ENCODE measurements at places on chromosomes 13 and 19. TPM values are rescaled to one million over a fixed set of nuclear protein-coding genes. Genes with fewer than 3 reads are reported as not detected.

- DNase-seq, result no peak
Observed at GRCh38 chr13:95793781-95794180, 116.8 kb downstream of the DNAJC3 start.

Gene FGF22
- total RNA-seq, result not detected

- DNase-seq, result no peak
Observed at GRCh38 chr13:22106058-22106457, 435.2 kb downstream of the FGF9 start.

Gene DPF1
- 6.9 TPM for total RNA-seq

DNA sequence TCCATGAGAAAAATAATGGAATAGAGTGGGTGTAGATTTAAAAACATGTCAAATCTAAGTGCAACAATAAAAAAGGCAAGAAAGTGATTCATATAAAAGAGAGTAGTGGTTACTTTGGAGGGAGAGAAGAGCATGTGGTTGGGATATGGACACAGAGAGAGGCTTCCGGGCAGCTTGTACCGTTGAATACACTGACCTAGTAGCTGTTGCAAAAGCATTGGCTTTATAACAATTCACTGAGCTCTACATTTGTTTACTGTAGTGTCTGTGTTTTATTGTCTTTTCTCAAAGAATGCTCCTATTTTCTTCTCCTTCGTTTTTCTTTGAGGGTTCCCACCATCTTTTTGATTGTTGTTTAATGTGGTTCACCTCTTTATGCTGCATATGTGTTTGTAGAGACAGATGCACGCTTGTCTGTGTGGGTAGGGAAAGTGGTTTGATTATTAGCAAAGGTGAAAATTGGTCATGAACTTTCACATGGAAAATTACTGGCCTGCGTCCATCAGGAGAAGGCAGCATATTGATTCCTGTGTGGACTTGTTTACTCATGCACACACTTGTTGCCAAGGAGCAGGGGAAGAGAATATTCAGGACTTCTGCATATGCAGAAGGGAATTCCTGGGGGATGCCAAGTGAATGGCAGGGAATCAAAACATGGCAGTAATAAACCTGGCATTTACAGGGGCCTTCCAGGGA lies 29.9 kb upstream of the IRS2 start:
- DNase-seq, result peak; percentile 54

Gene LRRC4B
- total RNA-seq, result 1.1 TPM

DNA sequence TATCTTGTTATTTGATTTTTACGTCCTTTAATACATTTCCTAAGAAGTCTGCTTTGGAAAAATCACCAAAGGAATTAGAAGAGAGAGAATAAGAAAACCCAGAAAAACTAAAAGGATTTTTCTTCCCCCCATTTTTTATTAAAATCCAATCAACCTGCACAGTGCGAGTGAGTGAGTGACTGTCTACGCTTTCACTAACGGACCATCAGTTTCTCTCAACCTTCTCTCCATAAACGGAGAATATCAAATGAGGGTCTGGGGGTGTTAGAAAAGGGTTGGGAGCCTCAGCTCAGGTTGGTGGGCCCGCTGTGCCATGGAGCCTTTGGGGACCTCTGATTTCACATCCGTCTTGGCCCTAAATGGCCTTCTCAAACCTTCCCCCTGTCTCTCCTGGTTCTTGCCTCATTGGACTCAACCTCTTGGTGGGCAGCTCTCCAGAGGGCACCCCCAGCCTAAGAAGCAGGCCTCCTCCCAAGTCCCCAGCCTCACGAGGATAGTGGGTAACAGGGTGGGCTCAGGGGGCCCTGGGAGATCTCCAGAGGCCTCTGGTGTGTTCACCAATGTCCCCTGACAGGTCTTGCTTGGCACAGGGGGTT lies 763 bp upstream of the LRP3 start:
- DNase-seq, result no peak

- no peak for DNase-seq
Observed at GRCh38 chr13:86476656-86477055, 677.4 kb upstream of the SLITRK6 start.

GRCh38 chr19:42230571-42230970 lies 10.5 kb downstream of the ZNF526 start:
- DNase-seq, result no peak

Gene FAM124A
- 0.20 TPM for total RNA-seq

DNA sequence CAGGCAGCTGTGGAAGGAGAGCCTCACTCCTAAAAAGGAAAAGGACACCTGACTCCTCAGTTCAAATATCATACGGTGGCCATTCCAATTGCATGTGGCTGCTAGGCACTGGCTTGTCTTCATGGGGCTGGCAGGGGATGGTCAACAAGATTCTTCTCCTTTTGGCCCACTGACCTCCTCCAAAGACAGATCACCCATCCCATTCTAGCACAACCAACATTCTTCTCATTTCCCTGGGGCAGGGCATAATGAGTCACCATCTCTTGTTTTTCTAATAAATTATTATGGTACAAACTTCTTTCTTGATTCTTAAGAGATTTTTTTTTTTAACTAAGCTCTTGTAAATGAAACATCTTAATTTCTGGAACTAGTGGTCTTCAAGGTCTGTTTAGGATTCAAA lies 136.7 kb upstream of the NBEA start:
- no peak for DNase-seq

GRCh38 chr13:39985071-39985470 lies 329.6 kb downstream of the COG6 start:
- DNase-seq, result no peak

Gene ZNF708
- total RNA-seq, result 1.8 TPM

DNA sequence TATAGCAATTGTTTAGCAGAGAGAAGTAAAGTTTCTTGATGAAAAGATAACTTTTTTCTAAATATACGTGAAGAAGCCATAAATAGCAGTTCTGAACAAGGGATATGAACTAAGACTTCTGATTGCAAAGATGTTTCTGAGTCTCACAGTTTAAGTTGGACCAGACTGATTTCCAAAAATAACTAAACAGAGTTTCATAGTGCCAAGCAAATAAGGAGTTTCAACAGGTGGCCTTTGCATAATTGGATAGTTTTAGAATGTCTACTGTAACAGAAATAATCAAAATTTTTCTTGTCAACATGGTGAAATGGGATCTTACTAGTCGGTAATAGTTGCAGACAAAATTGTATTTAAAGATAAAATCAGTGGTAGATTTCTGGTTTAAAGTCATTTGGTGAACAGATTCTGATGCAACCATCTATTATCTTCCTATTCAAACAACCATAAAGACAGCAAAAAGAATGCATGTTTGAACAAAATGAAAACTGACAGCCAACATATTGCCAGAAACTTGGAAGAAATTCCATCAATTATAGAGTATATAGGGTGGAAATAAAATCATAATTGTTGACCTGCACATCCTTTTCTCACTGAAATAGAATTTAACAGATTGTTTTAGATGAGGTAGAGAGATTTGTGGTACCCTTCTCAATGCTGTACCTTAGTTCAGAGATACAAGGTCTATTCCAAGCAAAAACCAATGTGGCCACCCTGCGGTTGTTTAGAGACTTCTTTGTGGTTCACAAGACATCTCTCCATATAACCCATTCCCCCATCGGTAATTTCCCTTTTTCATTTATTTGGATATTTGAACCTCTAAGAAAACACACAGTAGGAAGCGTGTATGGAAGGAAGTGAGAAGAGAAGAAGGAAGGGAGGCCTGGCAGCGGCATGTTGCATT lies 275.3 kb downstream of the COG6 start:
- no peak for DNase-seq

Gene VWA8
- 18.8 TPM for total RNA-seq

DNA sequence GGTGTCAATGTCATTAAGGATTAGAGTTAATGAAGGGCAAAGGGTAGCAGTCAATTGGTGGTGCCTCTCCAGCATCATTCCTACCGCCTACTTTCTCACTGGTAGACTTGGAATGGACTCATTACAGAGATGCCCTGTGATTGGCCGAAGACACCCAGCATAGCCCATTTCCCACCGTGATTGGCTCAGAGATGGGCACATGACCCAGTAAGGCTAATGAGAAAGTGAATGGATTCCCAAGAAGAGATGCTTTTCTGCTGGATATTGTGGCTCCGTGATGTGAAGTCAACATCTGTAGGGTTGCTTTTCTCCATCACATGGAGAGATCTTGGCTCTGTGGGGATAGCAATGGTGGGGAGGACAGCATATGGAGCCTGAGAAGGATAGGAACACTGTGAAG lies 11.6 kb downstream of the VSIG10L start:
- DNase-seq, result no peak

All from MG63 (cell line).